Mucosa of descending colon (tissue), 3 donors: ENCODE measurements at places on chromosomes 6 and 20. TPM values are rescaled to one million over a fixed set of nuclear protein-coding genes. Genes with fewer than 3 reads are reported as not detected.

The SLC2A10 gene
- 13.4 TPM for total RNA-seq

The DUSP15 gene
- 0.58 TPM for total RNA-seq

The OR2H1 gene
- total RNA-seq = not detected

The NOTCH4 gene
- total RNA-seq = 1.5 TPM

The RIPPLY2 gene
- not detected for total RNA-seq

The ID4 gene
- 4.7 TPM for total RNA-seq

The UNC5CL gene
- total RNA-seq = 3.4 TPM

The NEURL2 gene
- total RNA-seq = 4.2 TPM

The CGA gene
- total RNA-seq = not detected

The ULBP2 gene
- total RNA-seq = 0.43 TPM

The SFTA2 gene
- total RNA-seq = not detected

The HSPA1A gene
- 73.6 TPM for total RNA-seq

The PLAGL2 gene
- total RNA-seq = 16.5 TPM

The PPP1R14C gene
- total RNA-seq = 25.2 TPM

The RBPJL gene
- total RNA-seq = not detected

The HLA-DMA gene
- 12.4 TPM for total RNA-seq

The RTEL1 gene
- 23.5 TPM for total RNA-seq

The PSORS1C2 gene
- total RNA-seq = not detected

The CST1 gene
- total RNA-seq = not detected

The CST2 gene
- not detected for total RNA-seq

The SASH1 gene
- 20.5 TPM for total RNA-seq

The TNNC2 gene
- 3.1 TPM for total RNA-seq

The TNFAIP3 gene
- 65.2 TPM for total RNA-seq

The SLC17A3 gene
- not detected for total RNA-seq

The CFAP206 gene
- not detected for total RNA-seq

The LAMA4 gene
- 37.0 TPM for total RNA-seq

The GLP1R gene
- 0.09 TPM for total RNA-seq

The TFAP2A gene
- 0.09 TPM for total RNA-seq

The OPRL1 gene
- total RNA-seq = 0.76 TPM

The COL12A1 gene
- total RNA-seq = 80.9 TPM

The AKAP7 gene
- 13.0 TPM for total RNA-seq

The NHLRC1 gene
- 3.6 TPM for total RNA-seq

The EPB41L1 gene
- total RNA-seq = 71.7 TPM

The GSTA2 gene
- total RNA-seq = not detected

The DHX16 gene
- 36.0 TPM for total RNA-seq
